Smooth muscle cell of the pulmonary artery (primary cell): ENCODE measurements at places on chromosomes 7 and 10. TPM values are rescaled to one million over a fixed set of nuclear protein-coding genes. Genes with fewer than 3 reads are reported as not detected.

Gene FXYD4
- not detected in 2 replicates for total RNA-seq

Gene TLL2
- total RNA-seq = 0.13 and 0.23 TPM in 2 replicates

Gene BAG3
- 19.3 and 24.1 TPM in 2 replicates for total RNA-seq

Gene ADCY1
- total RNA-seq = 0.03 and 0.26 TPM in 2 replicates

Gene TSPAN12
- 1.9 and 5.2 TPM in 2 replicates for total RNA-seq

Gene COX19
- 9.8 and 10.1 TPM in 2 replicates for total RNA-seq

Gene TFR2
- total RNA-seq = 1.9 and 2.2 TPM in 2 replicates

Gene CDK14
- 35.8 and 59.9 TPM in 2 replicates for total RNA-seq

Gene FKBP6
- not detected in 2 replicates for total RNA-seq

Gene SORBS1
- 1.6 and 5.1 TPM in 2 replicates for total RNA-seq

Gene PMPCB
- total RNA-seq = 44.3 and 59.2 TPM in 2 replicates

Gene MYOF
- total RNA-seq = 484 and 499 TPM in 2 replicates

Gene SEC31B
- 2.7 and 4.8 TPM in 2 replicates for total RNA-seq

Gene TMEM229A
- total RNA-seq = 0.07 and 0.39 TPM in 2 replicates

Gene FAM221A
- 1.4 and 1.5 TPM in 2 replicates for total RNA-seq

Gene MYH16
- not detected in 2 replicates for total RNA-seq
